ENCODE measurements at places on chromosomes 16 and 17.

GRCh38 chr17:82835122-82835521, 4.7 kb downstream of the ZNF750 start:
- DNase-seq = no peak

DNA sequence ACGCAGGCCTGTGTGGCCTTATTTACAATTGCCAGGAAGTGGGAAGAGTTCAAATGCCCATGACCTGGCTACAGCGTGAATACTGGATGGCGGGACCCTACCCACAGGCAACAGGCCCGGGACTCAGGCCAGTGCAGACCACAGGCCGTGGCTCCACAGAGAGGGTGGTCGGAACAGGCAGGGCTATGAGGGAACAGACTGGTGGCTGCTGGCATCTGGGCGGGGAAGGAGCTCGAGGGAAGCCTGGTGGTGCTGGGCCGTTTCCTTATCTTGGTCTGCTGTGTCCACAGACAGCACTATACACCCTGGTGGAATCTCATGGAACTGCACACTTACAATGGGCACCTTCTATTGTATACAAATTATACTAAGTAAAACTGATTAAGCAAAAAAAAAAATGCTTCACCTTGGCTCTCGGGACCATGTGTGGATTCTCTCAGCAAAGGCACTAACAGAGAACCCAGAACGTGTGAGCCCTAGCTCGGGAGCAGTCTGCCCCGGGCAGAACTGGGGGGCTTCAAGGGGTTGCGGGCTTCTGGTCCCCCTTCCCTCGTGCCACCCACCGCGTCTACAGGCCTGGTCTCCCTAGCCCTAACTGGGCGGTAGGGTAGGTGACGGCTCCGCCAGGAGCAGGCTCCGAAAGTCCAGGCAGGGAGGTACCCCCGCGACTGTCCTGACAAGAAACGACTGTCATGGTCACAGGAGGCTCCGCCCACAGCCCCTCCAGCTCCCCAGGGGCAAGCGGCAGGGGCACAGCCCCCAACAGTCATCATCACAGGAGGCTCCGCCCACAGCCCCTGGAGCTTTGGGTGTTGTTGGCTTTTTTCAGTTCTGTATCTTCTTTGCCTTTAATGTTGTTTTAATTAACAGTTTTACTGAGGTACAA, 21.8 kb downstream of the CEP131 start:
- no peak for DNase-seq

GRCh38 chr16:30527635-30528178, 1.3 kb upstream of the ZNF768 start:
- DNase-seq = no peak

DNA sequence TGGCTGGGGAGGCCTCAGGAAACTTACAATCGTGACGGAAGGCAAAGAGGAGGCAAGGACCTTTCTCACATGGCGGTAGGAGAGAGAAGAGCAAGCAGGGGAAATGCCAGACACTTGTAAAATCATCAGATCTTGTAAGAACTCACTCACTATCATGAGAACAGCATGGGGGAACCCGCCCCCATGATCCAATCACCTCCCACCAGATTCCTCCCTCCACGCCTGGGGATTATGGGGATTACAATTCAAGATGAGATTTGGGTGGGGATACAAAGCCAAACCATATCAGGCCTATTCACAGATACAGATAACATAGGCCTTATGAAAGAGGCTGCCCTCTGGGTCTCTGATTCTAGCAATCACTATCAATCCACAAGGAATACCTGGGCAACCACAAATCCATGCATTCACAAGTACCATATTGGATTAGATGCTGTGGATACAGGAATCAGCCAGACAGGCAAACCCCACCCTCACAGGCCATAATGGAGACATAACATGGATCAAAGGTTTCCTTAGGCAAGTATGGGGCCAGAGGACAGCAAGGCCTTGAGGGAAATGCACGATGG, 284.9 kb downstream of the SOX9 start:
- DNase-seq = no peak

- no peak for DNase-seq
Measured at GRCh38 chr16:71515026-71515425, 11.2 kb upstream of the CHST4 start.

DNA sequence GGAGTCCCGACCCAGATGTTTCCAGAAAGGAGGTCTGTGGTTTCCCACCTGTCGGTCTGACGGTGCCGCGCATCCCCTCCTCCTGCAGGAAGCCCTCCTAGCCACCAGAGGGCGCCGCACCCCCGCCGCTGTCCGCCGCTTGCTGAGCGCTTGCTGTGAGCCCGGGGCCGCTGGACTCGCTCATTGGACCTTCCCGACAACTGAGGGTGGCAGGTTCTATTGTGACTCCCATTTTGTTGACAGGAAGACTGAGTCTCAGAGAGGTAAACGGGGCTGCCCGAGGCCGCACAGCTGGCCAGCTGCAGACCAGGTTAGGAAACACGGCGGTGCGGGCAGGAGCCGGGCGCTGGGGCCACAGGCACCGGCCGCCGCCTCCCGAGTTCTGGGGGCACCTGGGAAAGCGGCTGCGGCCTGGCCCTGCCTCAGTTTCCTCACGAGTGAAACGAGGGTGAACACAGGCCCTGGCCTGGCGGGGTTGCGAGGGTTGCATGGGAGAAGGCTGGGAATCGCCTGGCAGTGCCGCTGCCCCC, 191.1 kb upstream of the CIBAR2 start:
- peak; percentile 66 for DNase-seq

Data from stimulated activated CD4-positive, alpha-beta T cell treated with anti-CD3 and anti-CD28 coated beads, Interleukin-1b, Interleukin-23, amount 100 ng/mL, for 1 hour (primary cell).